Naive thymus-derived CD8-positive, alpha-beta T cell (primary cell): ENCODE measurements at places on chromosomes 4 and X.

DNA sequence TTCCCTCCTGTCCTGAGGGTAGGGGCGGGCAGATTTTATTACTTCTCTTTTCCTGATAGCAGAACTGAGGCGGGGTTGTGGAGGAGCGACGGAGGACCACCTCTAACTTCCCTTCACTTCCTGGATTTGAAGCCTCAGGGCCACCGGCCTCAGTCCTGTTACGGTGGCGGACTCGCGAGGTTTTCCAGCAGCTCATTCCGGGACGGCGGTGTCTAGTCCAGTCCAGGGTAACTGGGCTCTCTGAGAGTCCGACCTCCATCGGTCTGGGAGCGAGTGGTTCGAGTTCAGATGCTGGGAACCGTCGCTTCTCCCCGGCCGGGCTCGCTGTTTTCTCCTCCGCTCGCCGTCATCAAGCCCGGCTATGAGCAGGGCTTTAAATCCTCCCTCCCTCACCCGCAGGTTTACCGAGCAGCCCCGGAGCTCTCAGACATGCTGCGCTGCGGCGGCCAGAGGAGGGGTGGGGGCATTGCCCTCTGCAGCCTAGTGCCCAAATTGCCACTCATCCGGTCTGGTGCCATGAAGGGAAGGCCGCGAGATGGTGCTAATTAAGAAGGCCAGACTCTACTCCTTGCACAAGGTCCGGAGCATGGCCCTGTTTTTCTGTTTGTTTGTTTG lies 23.3 kb downstream of the HAND2 start:
- no peak for DNase-seq
- peak overlapping the region; percentile 51 for H3K4me3 ChIP-seq
- peaks cover 3% of the 10 kb centered on the region for H3K36me3 ChIP-seq
- H3K27me3 ChIP-seq = peaks cover 100% of the 10 kb centered on the region

DNA sequence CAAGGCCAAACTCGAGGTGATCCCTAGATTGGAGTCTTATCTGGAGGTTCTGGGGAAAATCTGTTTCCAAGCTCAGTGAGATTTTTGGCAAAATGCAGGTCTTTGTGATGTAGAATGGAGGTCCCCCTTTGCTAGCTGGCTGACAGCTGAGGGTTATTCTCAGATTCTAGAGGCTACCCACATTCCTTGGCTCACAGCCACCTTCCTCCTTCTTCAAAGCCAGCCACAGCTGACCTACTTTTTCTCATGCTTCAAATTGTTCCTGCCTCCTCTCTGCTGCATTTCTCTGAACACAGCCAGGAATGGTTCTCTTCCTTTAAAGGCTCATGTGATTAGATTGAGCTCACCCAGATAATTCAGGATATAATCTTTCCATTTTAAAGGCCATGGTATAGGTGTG lies 86.9 kb downstream of the VCX3A start:
- H3K27me3 ChIP-seq = no peaks in the 10 kb centered on the region
- no peak overlapping the region for H3K27ac ChIP-seq
- H3K36me3 ChIP-seq = no peaks in the 10 kb centered on the region
- no peaks in the 10 kb centered on the region for H3K4me1 ChIP-seq
- no peak for DNase-seq
- H3K4me3 ChIP-seq = no peak overlapping the region

DNA sequence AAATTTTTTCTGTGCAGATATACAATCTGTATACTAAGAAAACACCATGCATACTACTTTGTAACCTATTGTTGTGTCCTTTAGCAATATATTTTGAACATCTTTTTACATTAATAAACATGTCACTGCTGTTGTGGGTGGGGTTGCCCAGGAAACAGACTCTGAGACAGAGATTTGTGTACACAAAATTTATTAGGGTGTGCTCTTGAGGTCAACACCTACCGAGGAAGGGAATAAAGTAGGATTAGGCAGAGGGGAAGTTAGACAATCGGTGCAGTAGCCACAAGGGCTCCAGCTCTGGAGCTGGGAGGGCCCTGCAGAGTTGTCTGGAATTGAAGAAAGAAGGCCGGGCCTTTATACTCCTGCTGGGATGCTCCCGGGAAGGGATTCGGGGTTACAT lies 56.4 kb downstream of the CXorf58 start:
- peaks cover 10% of the 10 kb centered on the region for H3K4me1 ChIP-seq
- no peaks in the 10 kb centered on the region for H3K36me3 ChIP-seq
- H3K27ac ChIP-seq = no peak overlapping the region
- DNase-seq = no peak

- no peaks in the 10 kb centered on the region for H3K27me3 ChIP-seq
- no peak for DNase-seq
- no peak overlapping the region for H3K4me3 ChIP-seq
- H3K27ac ChIP-seq = no peak overlapping the region
- no peaks in the 10 kb centered on the region for H3K36me3 ChIP-seq
Observed at GRCh38 chr4:130632731-130633604, 1537.0 kb downstream of the C4orf33 start.

DNA sequence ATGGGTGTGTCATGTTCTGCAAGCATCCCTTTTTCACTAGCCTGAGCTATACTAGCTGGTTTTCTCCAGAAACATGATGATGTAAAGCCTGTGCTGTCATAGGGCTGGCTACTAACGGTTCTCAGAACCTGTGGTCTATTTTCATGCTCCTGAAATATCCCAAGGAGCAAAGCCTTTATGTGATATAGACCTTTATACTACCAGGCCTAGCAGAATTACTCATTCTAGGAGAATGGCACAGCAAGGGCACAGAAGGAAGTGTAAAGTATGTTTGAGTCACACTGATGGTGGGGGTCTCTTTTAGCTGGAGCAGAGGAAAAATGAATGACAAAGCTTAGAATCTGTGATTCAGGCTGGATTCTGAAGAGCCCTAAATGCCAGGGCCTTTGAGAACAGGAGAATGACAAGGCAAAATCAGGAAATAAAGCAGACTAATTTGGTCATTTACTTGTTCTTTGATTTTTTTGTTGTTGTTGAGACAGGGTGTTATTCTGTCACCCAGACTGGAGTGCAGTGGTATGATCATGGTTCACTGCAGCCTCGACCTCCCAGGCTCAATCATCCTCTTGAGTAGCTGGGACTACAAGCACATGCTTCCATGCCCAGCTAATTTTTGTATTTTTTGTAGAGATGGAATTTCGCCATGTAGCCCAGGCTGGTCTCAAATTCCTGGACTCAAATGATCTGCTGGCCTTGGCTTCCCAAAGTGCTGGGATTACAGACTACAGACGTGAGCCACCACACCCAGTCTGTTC lies 11.8 kb downstream of the TCEAL1 start:
- H3K36me3 ChIP-seq = no peaks in the 10 kb centered on the region
- no peak overlapping the region for H3K4me3 ChIP-seq
- H3K27me3 ChIP-seq = peaks cover 12% of the 10 kb centered on the region
- H3K4me1 ChIP-seq = no peaks in the 10 kb centered on the region
- no peak for DNase-seq

GRCh38 chr4:71841336-71841735 lies 57.5 kb upstream of the GC start:
- no peak overlapping the region for H3K27ac ChIP-seq
- DNase-seq = no peak
- H3K27me3 ChIP-seq = no peaks in the 10 kb centered on the region
- no peaks in the 10 kb centered on the region for H3K4me1 ChIP-seq
